ENCODE measurements at places on chromosomes 6 and 20. TPM values are rescaled to one million over a fixed set of nuclear protein-coding genes. Genes with fewer than 3 reads are reported as not detected.

Gene WFDC5
- not detected for total RNA-seq

Gene SAMD10
- 6.5 TPM for total RNA-seq

Gene EPPIN
- total RNA-seq: not detected

Gene MUC22
- total RNA-seq: not detected

Gene REV3L
- total RNA-seq: 35.0 TPM

Gene GRM1
- not detected for total RNA-seq

Gene CAPN11
- 0.65 TPM for total RNA-seq

Gene F13A1
- total RNA-seq: not detected

Gene DTNBP1
- total RNA-seq: 6.2 TPM

All from vein endothelial cell (primary cell).